SJCRH30 (cell line): ENCODE measurements at places on chromosomes 16 and 17. TPM values are rescaled to one million over a fixed set of nuclear protein-coding genes. Genes with fewer than 3 reads are reported as not detected.

DNA sequence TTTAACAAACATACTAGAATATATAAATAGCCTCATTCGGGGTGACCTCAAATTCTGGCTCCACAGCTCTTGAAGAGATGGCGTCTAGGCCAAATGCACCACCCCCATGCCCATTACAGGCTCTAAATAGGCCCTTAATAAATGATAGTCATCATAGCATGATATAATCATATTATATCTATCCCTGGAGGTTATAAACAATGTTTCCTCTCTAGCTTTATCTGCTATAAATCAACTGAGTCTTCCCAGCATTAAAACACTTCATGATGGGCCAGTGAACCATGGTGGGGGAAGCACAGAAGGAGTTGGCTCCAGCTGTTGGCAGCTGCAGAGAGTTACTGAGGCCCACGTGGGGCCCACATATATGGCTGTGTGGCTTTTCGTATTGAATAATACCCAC, 214.9 kb upstream of the MPHOSPH6 start:
- no peak overlapping the region for H3K27ac ChIP-seq
- DNase-seq: no peak
- H3K4me3 ChIP-seq: no peak overlapping the region
- no peaks in the 10 kb centered on the region for H3K36me3 ChIP-seq
- no peaks in the 10 kb centered on the region for H3K4me1 ChIP-seq

The WNT9B gene
- total RNA-seq: not detected in 2 replicates

The TBC1D3I gene
- total RNA-seq: not detected in 2 replicates

The C16orf89 gene
- total RNA-seq: not detected in 2 replicates

The GRB7 gene
- not detected in 2 replicates for total RNA-seq

The TEKT1 gene
- total RNA-seq: not detected in 2 replicates

The ADAD2 gene
- 0.22 and 0.71 TPM in 2 replicates for total RNA-seq

GRCh38 chr16:88070341-88070740, 119.1 kb downstream of the BANP start:
- no peaks in the 10 kb centered on the region for H3K4me1 ChIP-seq
- DNase-seq: no peak
- H3K36me3 ChIP-seq: no peaks in the 10 kb centered on the region
- H3K4me3 ChIP-seq: no peak overlapping the region
- H3K27me3 ChIP-seq: no peaks in the 10 kb centered on the region

GRCh38 chr16:89065458-89065822, 28.2 kb upstream of the ACSF3 start:
- no peak overlapping the region for H3K27ac ChIP-seq
- DNase-seq: no peak
- H3K27me3 ChIP-seq: no peaks in the 10 kb centered on the region
- no peak overlapping the region for H3K4me3 ChIP-seq

DNA sequence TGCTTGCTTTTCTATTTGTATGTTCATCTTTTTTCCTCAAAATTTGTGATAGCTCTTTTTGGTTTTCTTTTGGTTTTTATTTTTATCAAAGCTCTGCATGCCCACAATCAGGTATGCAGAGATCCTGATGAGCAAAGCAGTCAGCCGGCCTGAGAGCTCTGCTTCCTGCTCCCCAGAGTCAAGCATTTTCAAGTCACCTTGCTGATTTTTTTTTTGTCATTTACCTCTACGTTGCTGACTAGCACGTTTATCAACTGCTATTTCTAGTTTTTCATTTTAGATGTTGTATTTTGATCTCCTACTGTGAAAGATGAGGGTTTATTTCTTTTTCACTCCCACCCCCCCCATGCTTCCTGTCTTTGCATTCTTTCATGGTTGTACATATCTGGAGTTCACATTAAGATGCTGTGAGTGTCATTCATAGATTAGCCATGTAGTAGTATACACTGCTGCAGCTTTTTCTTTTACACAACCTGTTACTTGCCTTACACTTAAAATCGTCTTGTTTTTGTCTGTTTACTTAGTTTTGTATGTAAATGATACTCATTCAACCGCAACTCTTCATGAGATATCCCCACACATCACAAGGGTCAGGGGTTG, 196.2 kb downstream of the LGALS9B start:
- H3K27ac ChIP-seq: no peak overlapping the region
- H3K4me1 ChIP-seq: peaks cover 20% of the 10 kb centered on the region
- no peaks in the 10 kb centered on the region for H3K27me3 ChIP-seq
- peaks cover 4% of the 10 kb centered on the region; the same call in 1 of the 2 replicates for H3K36me3 ChIP-seq

DNA sequence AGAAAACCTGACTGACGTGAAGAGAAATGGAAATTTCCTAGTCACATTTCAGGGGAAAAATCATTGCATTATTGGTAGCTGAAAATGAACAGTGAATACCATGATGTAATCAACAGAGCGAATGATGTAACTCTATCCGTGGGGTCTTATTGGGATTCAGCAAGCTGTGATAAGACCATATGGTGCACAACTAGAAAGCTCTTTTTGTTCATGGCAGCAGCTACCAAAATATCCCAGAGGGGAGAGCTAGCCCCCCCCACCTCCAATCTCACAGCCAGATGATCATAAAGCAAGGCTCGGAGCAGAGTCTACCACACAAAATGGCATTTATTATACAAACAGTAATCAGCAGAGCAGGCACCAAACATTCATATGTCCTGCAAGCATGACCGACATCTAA, 22.2 kb upstream of the DNAH17 start:
- H3K4me1 ChIP-seq: peaks cover 47% of the 10 kb centered on the region
- peak; percentile 71 for DNase-seq
- no peaks in the 10 kb centered on the region for H3K27me3 ChIP-seq
- peak overlapping the region; percentile 8 for H3K27ac ChIP-seq
- no peak overlapping the region for H3K4me3 ChIP-seq

The PYY gene
- total RNA-seq: not detected in 2 replicates

GRCh38 chr17:71975331-71975801, 145.5 kb upstream of the SOX9 start:
- H3K36me3 ChIP-seq: no peaks in the 10 kb centered on the region
- no peaks in the 10 kb centered on the region for H3K27me3 ChIP-seq
- DNase-seq: no peak
- no peak overlapping the region for H3K27ac ChIP-seq
- H3K4me3 ChIP-seq: no peak overlapping the region

DNA sequence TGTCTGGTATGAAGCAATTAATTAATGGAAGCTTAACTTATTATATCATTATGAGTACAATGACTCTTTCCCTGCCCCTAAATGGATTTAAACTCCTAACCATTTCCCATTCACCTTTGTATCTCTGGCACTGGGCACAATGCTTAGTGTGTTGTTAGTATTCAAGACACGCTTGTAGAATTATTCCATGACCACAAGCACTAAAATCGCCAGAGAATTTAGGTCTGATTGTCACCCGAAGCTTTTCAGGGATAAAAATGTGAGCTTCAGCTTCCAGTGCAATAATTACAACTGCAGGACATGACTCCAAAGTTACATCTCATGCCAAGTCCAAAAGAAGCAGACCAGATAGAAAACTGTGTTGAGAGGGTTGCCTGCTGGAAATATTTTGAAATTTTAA, 101.6 kb downstream of the CDH8 start:
- H3K36me3 ChIP-seq: no peaks in the 10 kb centered on the region
- no peak for DNase-seq
- no peaks in the 10 kb centered on the region for H3K4me1 ChIP-seq
